PC-3 (cell line): ENCODE measurements at places on chromosomes 2 and 18. TPM values are rescaled to one million over a fixed set of nuclear protein-coding genes. Genes with fewer than 3 reads are reported as not detected.

DNA sequence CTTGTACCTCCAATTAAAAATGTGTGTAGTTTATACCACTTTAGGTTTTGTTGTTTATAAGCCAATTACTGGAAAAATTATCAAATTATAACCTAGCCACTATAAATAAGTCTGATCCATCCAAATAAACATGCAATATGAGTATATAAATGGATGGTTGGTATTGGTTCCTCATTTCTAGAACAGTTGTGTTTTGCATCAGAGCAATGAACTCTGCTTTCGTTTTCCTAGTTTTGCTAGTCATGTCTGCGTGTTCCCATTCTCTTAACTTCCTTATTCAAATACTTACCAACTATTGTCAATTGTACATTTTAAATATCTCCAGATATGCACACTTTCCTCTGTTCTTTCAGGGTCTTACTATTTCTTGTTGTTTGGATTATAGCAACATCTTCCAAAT, 641.7 kb downstream of the NR4A2 start:
- no peak overlapping the region for H3K4me3 ChIP-seq
- H3K27me3 ChIP-seq: 0 out of 2 replicates have a peak, but pooled peaks cover 4% of the 10 kb centered on the region
- no peak for DNase-seq
- H3K4me1 ChIP-seq: no peaks in the 10 kb centered on the region

DNA sequence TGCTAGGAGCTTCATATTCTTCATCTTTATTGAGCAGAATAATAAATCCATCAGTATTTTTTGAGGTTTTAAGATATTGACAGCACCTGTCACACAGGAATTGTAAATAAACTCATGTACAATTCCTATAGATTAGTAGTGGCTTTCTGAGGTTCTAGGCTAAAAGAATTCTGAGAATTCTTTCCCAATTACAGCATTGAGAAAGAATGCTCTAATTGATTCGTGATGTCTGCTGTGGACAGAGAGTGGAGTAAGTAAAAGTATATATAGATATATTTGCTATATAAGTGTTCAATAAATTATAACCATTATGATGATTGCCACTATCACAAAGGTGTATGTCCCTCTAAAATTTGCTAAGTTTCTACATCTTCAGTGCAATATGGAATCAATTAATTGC, 186.5 kb upstream of the NRP2 start:
- no peak for DNase-seq
- no peak overlapping the region for H3K4me3 ChIP-seq
- no peaks in the 10 kb centered on the region for H3K4me1 ChIP-seq
- no peaks in the 10 kb centered on the region for H3K27me3 ChIP-seq
- no peaks in the 10 kb centered on the region for H3K36me3 ChIP-seq

DNA sequence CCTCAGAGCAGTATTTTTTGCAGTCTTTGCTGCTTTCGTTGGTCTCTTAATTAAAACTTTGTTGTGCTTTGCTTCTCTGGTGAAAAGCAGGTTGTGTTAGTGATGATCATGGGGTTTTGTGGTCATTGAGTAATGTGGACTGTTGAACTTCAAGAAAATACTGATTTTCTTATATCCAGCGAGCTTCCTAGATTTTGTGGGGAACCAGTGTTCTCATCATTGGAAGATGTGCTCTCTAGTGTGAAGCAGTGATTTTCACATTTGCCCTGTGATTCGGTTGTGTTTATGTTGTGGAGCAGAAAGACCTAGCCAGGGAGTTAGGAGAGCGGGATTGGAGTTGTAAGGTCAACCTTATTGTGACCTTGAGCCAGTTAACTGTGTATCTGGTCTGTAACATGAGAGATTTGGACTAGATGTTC, 12.4 kb downstream of the ASAP2 start:
- DNase-seq: no peak
- H3K4me3 ChIP-seq: no peak overlapping the region
- peaks cover 8% of the 10 kb centered on the region; the same call in 1 of the 2 replicates for H3K4me1 ChIP-seq
- 0 out of 2 replicates have a peak, but pooled peaks cover 4% of the 10 kb centered on the region for H3K36me3 ChIP-seq
- no peaks in the 10 kb centered on the region for H3K27me3 ChIP-seq

GRCh38 chr2:175414882-175415487, 233.5 kb upstream of the ATP5MC3 start:
- no peaks in the 10 kb centered on the region for H3K4me1 ChIP-seq
- H3K27me3 ChIP-seq: peaks cover 7% of the 10 kb centered on the region; the same call in 1 of the 2 replicates
- no peak overlapping the region for H3K27ac ChIP-seq
- no peaks in the 10 kb centered on the region for H3K36me3 ChIP-seq
- no peak overlapping the region for H3K4me3 ChIP-seq

DNA sequence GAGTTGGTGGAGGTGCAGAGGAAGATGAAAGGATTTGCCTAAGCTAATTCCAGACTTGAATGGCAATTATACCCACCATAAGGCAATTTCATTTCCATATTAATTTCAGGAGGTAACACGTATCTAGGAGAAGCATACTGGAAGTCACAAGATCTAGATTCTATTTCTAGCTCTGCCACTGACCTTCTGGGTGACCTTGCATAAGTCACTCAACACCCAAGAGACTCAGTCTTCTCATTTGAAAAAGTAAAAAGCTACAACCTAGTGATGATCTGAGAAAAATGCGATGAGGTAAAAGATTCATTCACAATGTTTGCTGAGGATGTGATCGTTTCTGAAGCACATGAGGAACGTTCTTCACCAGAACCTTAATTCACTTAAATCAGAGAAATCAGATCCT, 55.9 kb downstream of the GRB14 start:
- H3K27me3 ChIP-seq: peaks cover 83% of the 10 kb centered on the region
- no peaks in the 10 kb centered on the region for H3K4me1 ChIP-seq
- no peak for DNase-seq
- no peak overlapping the region for H3K4me3 ChIP-seq

DNA sequence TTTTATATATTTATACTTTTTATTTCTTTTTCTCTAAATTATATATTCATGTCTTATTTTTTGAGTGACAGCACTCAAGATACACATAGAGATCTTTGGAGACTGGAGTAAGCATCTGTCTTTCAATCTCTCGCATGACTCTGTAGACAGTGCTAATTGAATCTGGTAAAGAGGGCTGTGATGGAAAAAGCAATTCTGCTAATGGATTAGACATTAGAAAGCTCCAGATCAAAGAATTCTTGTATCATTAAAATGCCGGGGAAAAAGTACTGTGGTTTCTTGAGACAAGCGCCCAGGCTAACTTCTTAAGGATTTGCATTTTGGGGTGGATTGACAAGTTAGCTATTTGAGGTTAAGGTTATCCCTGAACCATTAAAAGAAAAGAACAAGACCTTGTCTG, 383.1 kb upstream of the TNP1 start:
- H3K4me3 ChIP-seq: no peak overlapping the region
- H3K27ac ChIP-seq: no peak overlapping the region
- no peaks in the 10 kb centered on the region for H3K27me3 ChIP-seq
- DNase-seq: no peak

- no peaks in the 10 kb centered on the region for H3K36me3 ChIP-seq
- no peak overlapping the region for H3K27ac ChIP-seq
- H3K4me1 ChIP-seq: peaks cover 7% of the 10 kb centered on the region
- no peak overlapping the region for H3K4me3 ChIP-seq
These were observed 243.6 kb downstream of the IRS1 start for GRCh38 chr2:226556050-226556449.

DNA sequence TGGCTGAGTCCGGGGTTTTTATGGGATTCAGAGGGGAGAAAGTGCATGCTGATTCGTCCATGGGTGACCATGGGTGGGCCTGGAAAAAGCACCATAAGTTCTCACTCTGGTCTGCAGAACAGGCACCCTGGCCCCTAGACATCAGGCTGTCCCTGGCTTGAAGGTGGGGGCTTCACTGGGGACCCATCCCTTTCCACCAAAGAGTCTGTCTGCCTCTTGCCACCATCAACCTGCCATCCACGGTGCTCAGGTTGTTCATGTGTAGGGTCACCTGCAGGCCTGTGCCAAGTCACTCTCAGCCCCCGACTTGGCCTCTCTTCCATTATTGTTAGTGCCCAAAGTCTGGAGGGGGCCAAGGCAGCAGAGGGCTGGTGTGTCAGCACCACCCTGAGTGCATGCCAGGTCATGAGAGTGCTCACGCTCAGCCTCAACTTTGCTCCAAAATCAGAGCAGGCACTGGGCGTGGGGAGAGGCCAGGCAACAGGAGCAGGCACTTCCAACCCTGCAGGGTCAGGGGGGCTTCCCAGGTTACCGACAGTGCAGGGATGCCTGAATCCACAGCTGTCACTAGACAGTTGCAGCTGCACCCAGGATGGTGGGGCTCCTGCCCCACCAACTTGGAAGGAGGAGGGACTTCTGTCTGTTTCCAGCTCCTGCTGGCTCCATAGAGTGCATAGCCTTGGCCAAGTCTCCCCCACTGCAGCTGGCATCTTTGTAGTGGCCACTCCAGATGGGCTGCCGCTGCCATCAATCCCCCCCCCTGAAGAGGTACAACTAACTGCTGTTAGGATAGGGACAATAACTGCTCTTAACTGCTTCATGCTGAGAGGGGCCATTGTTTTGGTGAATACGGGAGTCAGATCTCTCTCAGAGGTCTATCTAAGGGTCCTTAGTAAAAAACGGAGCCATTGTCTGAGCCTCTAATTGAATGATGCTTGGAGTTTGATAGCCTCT, 209.3 kb downstream of the AKAIN1 start:
- no peaks in the 10 kb centered on the region for H3K4me1 ChIP-seq
- no peak overlapping the region for H3K27ac ChIP-seq
- H3K36me3 ChIP-seq: no peaks in the 10 kb centered on the region
- H3K27me3 ChIP-seq: no peaks in the 10 kb centered on the region

The CXCR1 gene
- total RNA-seq: not detected in 2 replicates

- no peak for DNase-seq
- H3K27ac ChIP-seq: no peak overlapping the region
- no peaks in the 10 kb centered on the region; the same call in 1 of the 2 replicates for H3K4me1 ChIP-seq
- H3K27me3 ChIP-seq: no peaks in the 10 kb centered on the region
- no peak overlapping the region for H3K4me3 ChIP-seq
These were observed 21.0 kb upstream of the SELENOI start for GRCh38 chr2:26324903-26325302.

GRCh38 chr18:7116001-7116730, 1.4 kb downstream of the LAMA1 start:
- H3K27ac ChIP-seq: no peak overlapping the region
- H3K4me3 ChIP-seq: no peak overlapping the region
- H3K27me3 ChIP-seq: peaks cover 88% of the 10 kb centered on the region
- no peak for DNase-seq

The SEPTIN10 gene
- total RNA-seq: 22.1 and 36.1 TPM in 2 replicates

DNA sequence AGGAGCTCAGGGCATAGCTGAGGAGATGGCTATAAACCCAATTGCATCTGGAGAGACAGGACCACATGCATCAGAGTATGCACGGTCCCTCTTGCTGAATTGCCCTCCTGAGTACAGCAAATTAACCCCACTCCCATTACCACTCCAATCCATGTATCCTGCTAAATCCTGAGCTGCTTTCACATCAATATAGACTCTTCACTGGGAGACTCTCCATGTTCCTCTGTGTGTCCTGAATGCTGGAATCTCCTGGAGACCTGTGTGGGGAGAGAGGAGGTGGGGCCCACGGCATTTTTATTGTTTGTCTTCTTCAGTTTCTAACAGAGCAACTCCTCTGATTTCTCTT, 41.6 kb downstream of the THNSL2 start:
- no peaks in the 10 kb centered on the region for H3K36me3 ChIP-seq
- peaks cover 73% of the 10 kb centered on the region for H3K27me3 ChIP-seq
- no peak overlapping the region for H3K4me3 ChIP-seq

The TTN gene
- total RNA-seq: 0.52 and 1.1 TPM in 2 replicates

The TUBB8B gene
- total RNA-seq: not detected in 2 replicates

DNA sequence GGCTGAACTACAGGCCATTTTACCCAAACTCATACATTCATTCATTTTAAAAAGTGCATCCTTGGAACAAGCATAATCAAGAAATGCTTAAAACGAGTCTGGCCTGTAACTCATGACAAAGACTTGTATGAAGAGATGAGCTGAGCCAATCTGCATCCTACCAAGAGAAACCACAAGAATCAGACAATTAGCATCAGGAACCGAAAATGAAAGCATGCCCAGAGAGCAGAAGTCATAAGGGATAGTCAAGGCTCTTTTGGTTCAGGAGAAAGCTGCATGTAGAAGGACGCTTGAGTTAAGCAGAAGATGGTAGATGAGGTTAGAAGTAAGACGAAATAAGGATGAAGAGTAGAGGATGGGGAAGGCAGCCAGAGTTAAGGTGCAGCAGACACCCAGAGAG, 137.0 kb upstream of the CTNNA2 start:
- no peak overlapping the region for H3K27ac ChIP-seq
- H3K4me3 ChIP-seq: no peak overlapping the region
- DNase-seq: no peak
- H3K36me3 ChIP-seq: no peaks in the 10 kb centered on the region

DNA sequence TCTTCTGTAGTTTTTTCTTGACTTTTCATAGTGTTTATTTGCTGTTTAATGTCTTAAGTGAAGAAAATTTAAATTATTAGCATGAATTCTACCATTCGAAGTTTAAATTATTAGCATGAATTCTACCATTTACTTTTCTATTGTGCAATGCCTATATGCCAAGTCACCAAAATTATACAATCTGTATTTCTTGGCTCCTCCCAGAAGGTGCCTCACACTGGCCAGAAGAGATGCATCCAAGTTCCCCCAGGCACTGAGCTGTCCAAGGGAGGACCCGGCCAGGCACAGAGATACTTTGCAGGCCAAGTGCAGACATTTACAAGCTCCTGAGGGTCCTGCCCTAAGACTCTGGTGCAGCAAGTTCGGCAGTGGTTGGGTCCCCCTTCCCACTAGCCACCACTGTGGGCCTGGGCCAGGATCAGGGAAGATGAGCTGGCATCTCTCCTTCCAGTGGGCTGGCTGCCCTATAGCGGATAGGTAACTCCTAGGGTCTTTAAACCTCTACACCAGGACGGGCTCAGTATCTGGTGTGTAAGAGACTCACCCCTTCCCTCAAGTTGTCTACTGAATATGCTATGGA, 31.3 kb downstream of the TMEM247 start:
- no peaks in the 10 kb centered on the region for H3K4me1 ChIP-seq
- H3K27ac ChIP-seq: no peak overlapping the region
- H3K36me3 ChIP-seq: no peaks in the 10 kb centered on the region; the same call in 1 of the 2 replicates
- no peaks in the 10 kb centered on the region for H3K27me3 ChIP-seq
- H3K4me3 ChIP-seq: no peak overlapping the region
